Stimulated activated CD4-positive, alpha-beta T cell treated with anti-CD3 and anti-CD28 coated beads, Interleukin-12 subunit alpha, Interleukin-12 subunit beta, amount 100 ng/mL, for 24 hours (primary cell): ENCODE measurements at places on chromosomes 6 and 20.

DNA sequence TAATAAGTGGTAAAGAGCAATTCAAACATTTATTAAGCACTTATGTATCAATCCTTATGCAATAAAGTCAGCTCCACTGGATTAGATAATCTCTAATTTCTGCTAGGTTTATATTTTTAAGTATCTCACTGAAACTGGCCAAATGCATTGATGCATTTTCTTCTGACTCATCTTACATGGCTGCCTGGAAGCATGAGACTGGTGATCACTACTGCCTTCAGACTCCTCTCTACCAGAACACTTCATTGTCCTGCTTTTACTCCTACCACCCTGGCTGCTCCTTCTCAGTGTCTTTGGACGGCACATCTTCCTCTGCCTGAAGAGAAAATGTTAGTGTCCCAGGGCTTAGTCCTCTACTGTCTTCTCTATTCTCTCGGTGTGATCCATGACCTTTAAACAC, 7.4 kb downstream of the CEP85L start:
- no peak for DNase-seq

DNA sequence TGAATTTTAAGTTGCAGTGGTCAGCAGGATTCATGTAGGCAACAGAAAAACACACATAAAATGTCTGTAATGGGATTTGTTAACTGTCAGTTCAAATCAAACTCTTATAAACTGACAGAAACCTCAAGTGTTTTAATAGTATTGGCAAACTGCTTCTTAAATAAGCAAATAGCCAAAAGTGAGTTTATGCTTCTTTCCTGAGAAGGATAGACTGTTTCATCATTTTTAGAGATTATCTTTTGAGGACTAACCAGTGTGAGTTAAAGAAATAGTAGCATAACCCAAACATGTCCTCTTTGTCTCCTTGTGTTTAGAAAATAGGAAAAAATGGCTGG, 68.0 kb downstream of the AIG1 start:
- DNase-seq: no peak

- no peak for DNase-seq
Measured at GRCh38 chr6:29764422-29765196, 41.4 kb downstream of the HLA-F start.

- DNase-seq: no peak
Measured at GRCh38 chr20:8265588-8265987, 133.5 kb downstream of the PLCB1 start.

GRCh38 chr20:41387444-41387851, 20.8 kb upstream of the EMILIN3 start:
- no peak for DNase-seq

DNA sequence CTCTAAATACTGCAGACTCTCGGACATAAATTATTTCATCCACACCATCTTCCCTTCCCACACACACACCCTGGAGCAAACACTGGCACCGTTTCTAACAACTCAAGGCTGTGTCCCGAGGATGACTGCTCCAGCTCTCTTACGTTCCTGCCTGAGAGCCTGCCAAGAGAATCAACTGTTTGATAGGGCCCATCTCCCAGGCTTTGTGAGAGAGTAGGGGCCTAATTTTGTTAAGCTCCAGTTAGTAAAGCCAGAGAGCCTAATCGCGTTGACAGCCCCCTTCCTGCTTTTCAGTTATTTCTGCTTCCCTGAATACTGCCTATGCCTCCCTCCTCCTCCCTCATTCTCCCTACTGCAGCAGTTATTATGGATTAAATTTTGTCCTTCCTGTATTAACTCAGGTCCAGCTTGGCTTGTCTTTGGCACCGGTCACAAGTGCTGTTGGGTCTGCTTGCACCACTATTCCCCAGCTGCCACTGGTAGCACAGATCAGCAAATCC, 118.1 kb upstream of the TMEM181 start:
- no peak for DNase-seq

- DNase-seq: peak; percentile 20
Measured at GRCh38 chr20:44618318-44618731, 33.2 kb downstream of the ADA start.

- DNase-seq: no peak
Measured at GRCh38 chr6:132527791-132528190, 10.3 kb upstream of the TAAR9 start.

GRCh38 chr6:105380634-105381033, 22.2 kb downstream of the PREP start:
- DNase-seq: no peak

GRCh38 chr20:60424267-60424902, 466.2 kb downstream of the CDH26 start:
- DNase-seq: no peak
